ENCODE measurements at places on chromosomes 4 and X. TPM values are rescaled to one million over a fixed set of nuclear protein-coding genes. Genes with fewer than 3 reads are reported as not detected.

DNA sequence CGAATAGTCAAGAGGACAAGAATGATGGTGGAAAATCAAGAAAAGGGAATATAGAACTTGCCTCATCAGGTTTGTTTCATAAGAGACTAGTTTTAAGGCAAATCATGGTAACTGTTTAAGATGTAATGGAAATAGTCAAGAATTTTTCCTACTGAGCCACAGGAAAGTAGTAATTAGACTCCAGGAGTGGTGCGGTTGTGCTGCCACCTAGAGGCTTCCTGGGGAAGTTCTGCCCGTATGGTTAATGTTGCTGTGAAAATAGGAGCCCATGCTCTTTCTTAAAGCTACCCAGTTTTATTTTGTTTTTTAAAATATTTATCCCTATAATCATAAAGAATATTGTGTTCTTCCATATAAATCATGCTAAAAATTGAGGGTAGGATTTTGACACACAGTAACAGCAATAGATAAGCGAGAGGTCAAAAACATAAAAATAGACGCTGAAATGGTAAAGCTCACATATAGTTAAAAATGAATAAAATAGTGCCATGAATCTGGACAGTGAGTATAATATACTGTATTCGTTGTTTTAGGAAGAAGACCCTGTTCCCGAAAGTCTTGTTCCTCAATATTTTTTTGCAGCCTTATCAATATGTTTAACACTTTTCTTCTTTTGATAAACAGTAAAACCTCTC lies 87.0 kb downstream of the PHOX2B start:
- DNase-seq: peak; percentile 49
- H3K36me3 ChIP-seq: no peaks in the 10 kb centered on the region
- no peaks in the 10 kb centered on the region for H3K27me3 ChIP-seq
- no peak overlapping the region for H3K27ac ChIP-seq
- H3K4me3 ChIP-seq: no peak overlapping the region

GRCh38 chrX:116618546-116618945 lies 155.8 kb upstream of the CT83 start:
- no peaks in the 10 kb centered on the region for H3K4me1 ChIP-seq
- H3K27ac ChIP-seq: no peak overlapping the region
- no peak for DNase-seq
- H3K36me3 ChIP-seq: no peaks in the 10 kb centered on the region
- no peak overlapping the region for H3K4me3 ChIP-seq

DNA sequence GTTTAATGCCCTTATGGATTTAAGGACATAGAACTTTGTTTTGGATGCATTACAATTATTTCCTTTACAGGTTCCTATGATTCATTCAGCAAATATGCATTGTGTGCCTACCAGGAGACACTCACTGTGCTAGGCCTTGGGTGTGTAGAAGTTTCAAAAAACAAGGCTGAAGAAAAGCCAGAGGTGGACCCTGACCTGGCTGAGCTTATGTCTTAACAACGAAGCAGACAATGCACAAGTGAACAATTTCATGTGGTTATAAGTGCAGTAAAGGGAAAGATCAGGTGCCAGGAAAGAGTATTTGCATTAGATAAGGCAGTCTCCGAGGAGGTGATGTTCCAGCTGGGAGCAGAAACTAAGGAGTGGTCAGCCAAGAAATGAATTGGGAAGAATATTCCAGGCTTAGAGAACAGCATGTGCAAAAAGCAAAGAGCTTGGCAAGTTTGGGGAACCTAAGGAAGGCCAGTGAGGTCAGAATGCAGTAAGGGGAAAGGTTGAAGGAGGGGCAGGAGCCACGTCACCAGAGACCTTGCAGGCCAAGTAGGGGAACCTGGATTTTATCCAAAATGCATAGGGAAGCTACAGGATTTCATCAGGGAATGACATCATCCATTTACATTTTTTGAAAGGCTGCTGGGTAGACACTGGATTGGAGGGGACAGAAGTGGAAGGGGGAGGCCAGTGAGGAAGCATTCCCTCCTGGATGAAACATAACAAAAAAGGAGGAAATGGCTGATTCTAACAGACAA lies 193.6 kb downstream of the SOWAHB start:
- H3K4me3 ChIP-seq: no peak overlapping the region
- DNase-seq: no peak
- H3K4me1 ChIP-seq: no peaks in the 10 kb centered on the region
- no peaks in the 10 kb centered on the region for H3K36me3 ChIP-seq
- peaks cover 32% of the 10 kb centered on the region for H3K27me3 ChIP-seq

DNA sequence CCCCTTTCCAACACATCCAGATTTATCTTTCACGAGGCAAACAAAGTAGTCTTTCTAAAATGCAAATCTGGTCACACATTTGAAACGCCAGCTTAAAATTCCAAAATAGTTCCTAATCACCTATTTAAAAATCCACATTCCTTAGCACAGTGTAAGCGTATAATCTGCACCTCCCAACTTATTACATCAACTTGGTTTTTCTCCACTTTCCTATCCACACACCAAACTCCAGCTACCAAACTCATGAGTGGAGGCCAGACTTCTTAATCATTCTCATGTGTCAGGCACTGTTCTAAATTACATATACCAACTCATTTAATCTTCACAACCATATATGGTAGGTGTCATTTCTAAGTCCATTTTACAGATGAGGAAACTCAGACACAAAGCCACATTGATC lies 33.8 kb downstream of the ENOX2 start:
- peaks cover 7% of the 10 kb centered on the region for H3K36me3 ChIP-seq
- no peaks in the 10 kb centered on the region for H3K4me1 ChIP-seq
- H3K27me3 ChIP-seq: no peaks in the 10 kb centered on the region
- DNase-seq: no peak
- no peak overlapping the region for H3K27ac ChIP-seq

CXCL5 gene
- not detected for total RNA-seq

- DNase-seq: no peak
- H3K27ac ChIP-seq: no peak overlapping the region
- H3K27me3 ChIP-seq: peaks cover 16% of the 10 kb centered on the region
- no peaks in the 10 kb centered on the region for H3K36me3 ChIP-seq
- no peaks in the 10 kb centered on the region for H3K4me1 ChIP-seq
- no peak overlapping the region for H3K4me3 ChIP-seq
Measured at GRCh38 chrX:39653691-39654090, 444.1 kb downstream of the BCOR start.

- DNase-seq: no peak
- H3K36me3 ChIP-seq: no peaks in the 10 kb centered on the region
- H3K4me1 ChIP-seq: peaks cover 5% of the 10 kb centered on the region
- H3K27ac ChIP-seq: no peak overlapping the region
Measured at GRCh38 chr4:89528526-89529133, 221.0 kb upstream of the GPRIN3 start.

CCDC110 gene
- not detected for total RNA-seq

GRCh38 chr4:75338352-75338880 lies 175.8 kb downstream of the RCHY1 start:
- H3K36me3 ChIP-seq: no peaks in the 10 kb centered on the region
- H3K4me3 ChIP-seq: no peak overlapping the region
- no peak overlapping the region for H3K27ac ChIP-seq
- DNase-seq: no peak

GRCh38 chr4:54783402-54784110 lies 125.8 kb downstream of the KIT start:
- no peak for DNase-seq
- H3K4me3 ChIP-seq: no peak overlapping the region
- no peaks in the 10 kb centered on the region for H3K36me3 ChIP-seq
- H3K27ac ChIP-seq: no peak overlapping the region
- H3K27me3 ChIP-seq: no peaks in the 10 kb centered on the region

DNA sequence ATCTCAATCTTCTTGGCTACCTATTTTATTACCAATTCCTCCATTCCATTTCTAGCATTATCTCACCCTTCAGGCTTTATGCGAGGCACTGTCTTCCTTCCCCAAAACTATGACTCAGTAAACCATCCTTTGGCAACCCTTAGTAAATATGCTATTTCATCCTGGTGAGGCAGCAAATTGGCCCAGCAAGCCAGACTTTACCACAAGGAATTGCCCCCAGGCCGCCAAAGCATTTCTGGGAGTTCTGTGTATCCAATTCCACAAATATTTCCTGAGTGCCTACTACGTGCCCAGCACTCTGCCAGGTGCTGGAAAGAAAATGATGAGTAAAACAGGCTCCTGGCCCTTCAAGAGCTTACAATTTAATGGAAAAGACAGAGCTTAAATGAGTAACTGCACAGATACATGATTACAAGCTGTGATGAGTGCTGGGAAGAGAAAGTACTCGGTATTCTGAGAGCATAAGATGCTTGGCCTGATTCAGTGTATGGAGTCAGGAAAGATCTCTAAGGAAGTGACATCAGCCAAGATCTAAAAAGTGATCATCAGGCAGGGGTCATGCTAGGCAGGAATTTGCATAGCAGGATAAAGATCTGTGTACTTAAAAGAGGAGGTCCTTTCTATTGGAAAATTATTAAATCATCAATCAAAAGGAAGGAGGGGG lies 193.8 kb downstream of the ADAMTS3 start:
- no peaks in the 10 kb centered on the region for H3K36me3 ChIP-seq
- H3K4me3 ChIP-seq: no peak overlapping the region
- H3K27ac ChIP-seq: no peak overlapping the region
- no peaks in the 10 kb centered on the region for H3K4me1 ChIP-seq

LIMCH1 gene
- total RNA-seq: not detected
